Large intestine (tissue), 12 donors: ENCODE measurements at places on chromosomes 5 and 9. TPM values are rescaled to one million over a fixed set of nuclear protein-coding genes. Genes with fewer than 3 reads are reported as not detected.

The NIM1K gene
- polyA plus RNA-seq, result 0.21 TPM

- no peaks in the 10 kb centered on the region for H3K4me1 ChIP-seq
- H3K27me3 ChIP-seq, result no peaks in the 10 kb centered on the region
- DNase-seq, result no peak
- H3K4me3 ChIP-seq, result no peak overlapping the region
- no peaks in the 10 kb centered on the region for H3K36me3 ChIP-seq
- H3K27ac ChIP-seq, result no peak overlapping the region
Measured at GRCh38 chr9:2346277-2346913, 275.2 kb upstream of the VLDLR start.

GRCh38 chr5:150862070-150862469, 15.7 kb downstream of the IRGM start:
- no peak for DNase-seq
- no peak overlapping the region for H3K4me3 ChIP-seq
- H3K4me1 ChIP-seq, result no peaks in the 10 kb centered on the region
- no peaks in the 10 kb centered on the region for H3K36me3 ChIP-seq
- H3K27ac ChIP-seq, result no peak overlapping the region

DNA sequence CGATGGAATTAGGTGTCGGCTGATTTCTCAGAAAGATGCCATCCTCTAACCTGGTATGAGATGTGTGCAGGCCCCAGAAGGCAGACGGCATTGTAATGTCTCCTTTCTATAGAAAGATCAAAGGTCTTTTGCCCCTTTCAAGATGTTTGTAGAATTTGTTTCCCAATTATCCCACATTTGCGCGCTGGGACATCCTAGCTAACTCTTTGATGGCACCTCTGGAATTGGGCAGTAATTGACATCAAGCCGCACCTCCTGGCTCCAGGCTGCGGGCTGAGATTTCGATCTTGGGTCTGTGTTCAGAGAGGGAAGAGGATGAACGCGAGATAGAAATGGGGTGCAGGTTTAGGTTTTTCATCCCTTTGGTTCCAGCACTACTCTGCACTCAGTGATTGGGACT, 84.8 kb upstream of the LMX1B start:
- no peak for DNase-seq
- no peak overlapping the region for H3K4me3 ChIP-seq
- no peak overlapping the region for H3K27ac ChIP-seq
- H3K27me3 ChIP-seq, result peaks cover 6% of the 10 kb centered on the region
- H3K36me3 ChIP-seq, result no peaks in the 10 kb centered on the region
